Keratinocyte (primary cell): ENCODE measurements at places on chromosomes 16 and 17. TPM values are rescaled to one million over a fixed set of nuclear protein-coding genes. Genes with fewer than 3 reads are reported as not detected.
A peak's percentile ranks its signal among the peaks of the same experiment; 100 is the strongest.

DNA sequence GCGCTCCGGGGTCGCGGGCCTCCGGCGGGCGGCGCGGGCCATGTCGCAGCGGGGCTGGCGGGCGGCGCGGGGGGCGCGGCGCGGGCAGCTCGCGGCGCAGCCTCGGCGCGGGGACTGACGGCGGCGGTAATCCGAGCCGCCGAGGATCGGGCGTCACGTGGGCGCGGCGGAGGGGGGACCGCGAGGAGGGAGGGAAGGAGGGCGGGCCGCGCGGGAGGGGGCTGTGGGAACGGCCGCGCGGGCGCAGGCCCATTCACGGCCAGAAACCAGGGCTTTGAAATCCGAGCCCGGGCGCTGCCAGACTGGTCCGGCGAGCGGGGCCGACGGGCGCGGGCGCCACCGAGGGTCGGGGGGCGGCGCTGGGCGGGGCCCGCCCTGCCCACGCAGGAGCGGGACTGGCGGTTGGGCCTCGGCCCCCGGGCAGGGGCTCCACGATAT lies at the start of gene MTSS2:
Gene MTSS2, minus strand, starts transcription at position 116 of the 438 bp plus-strand sequence. CDS start 262 bp downstream, outside the sequence.
- H3K36me3 ChIP-seq, result peaks cover 2% of the 10 kb centered on the region
- H3K4me1 ChIP-seq, result peaks cover 54% of the 10 kb centered on the region
- peak within 1 kb of the TSS; percentile 74 for H3K4me3 ChIP-seq
- no peaks in the 10 kb centered on the region for H3K27me3 ChIP-seq

DNA sequence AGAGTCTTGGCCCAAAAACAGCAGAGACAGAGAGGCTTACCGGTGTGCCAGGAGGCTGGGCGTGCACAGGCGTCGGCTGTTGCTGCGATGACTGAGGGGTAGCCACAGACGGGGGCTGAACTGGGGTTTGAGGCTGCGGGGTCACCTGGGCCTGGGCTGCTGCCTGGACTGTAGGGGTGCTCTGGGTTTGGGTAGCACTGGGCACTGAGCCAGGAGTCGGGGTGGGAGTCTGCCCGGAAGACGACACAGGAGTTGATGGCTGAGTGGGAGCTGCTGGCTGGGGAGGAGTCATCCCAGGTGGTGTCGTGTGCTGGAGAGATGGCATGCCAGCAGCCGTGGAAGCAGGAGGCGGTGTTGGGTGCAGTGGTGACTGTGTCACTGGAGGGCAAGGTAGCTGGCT lies 53.2 kb upstream of the TRAP1 start:
- no peaks in the 10 kb centered on the region for H3K4me1 ChIP-seq
- DNase-seq, result no peak
- no peak overlapping the region for H3K27ac ChIP-seq
- no peaks in the 10 kb centered on the region for H3K27me3 ChIP-seq
- H3K36me3 ChIP-seq, result peaks cover 35% of the 10 kb centered on the region

GRCh38 chr16:83666449-83666848 lies 141.3 kb upstream of the HSBP1 start:
- no peaks in the 10 kb centered on the region for H3K36me3 ChIP-seq
- H3K27ac ChIP-seq, result no peak overlapping the region
- no peak for DNase-seq

GRCh38 chr17:33012522-33013033 lies 20.9 kb downstream of the SPACA3 start:
- peak; percentile 46 for DNase-seq
- H3K27ac ChIP-seq, result no peak overlapping the region
- H3K27me3 ChIP-seq, result no peaks in the 10 kb centered on the region
- H3K4me1 ChIP-seq, result peaks cover 17% of the 10 kb centered on the region

GRCh38 chr16:66079671-66080334 lies 286.7 kb upstream of the CDH5 start:
- no peak overlapping the region for H3K4me3 ChIP-seq
- H3K27ac ChIP-seq, result no peak overlapping the region
- peaks cover 14% of the 10 kb centered on the region for H3K4me1 ChIP-seq
- H3K27me3 ChIP-seq, result no peaks in the 10 kb centered on the region
- DNase-seq, result no peak

DNA sequence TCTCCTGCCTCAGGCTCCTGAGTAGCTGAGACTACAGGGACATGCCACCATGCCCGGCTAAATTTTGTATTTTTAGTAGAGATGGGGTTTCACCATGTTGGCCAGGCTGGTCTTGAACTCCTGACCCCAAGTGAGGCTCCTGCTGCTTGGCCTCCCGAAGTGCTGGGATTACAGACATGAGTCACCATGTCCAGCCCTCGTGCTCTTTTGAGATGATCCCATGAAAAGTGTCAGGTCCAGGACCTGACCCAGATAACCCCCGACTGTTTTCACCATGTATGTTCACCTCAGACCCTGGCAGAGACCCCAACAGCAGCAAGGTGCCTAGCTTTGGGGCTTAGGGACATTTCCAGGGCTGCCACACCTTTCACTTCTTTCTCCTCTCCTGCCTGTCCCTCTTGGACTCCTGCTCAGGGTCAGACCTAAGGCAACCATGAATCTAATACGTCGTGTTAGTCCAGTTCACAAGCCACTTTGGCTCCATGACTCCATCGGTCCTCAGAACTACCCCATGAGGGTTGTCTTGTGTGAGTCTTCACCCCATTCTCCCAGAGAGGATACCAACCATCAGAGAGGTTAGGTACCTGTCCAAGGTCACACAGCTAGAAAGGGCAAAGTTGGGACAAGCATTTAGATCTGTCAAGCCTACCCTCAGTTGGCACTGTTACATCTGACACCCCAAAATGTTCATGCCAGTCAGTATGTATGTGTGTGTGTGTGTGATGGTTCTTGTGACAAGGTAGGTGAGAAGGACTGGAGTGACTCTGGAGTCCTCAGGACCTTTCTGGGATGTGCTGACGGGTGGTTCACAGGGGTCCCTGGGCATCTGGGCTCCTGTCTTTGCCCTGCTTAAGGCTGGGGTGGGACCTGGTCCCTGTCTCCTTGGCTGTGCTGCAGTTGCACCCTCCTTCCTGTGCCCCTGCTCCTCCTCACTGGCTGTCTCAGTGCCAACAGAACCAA lies 23.1 kb upstream of the MAP3K14 start:
- H3K27me3 ChIP-seq, result no peaks in the 10 kb centered on the region
- H3K27ac ChIP-seq, result no peak overlapping the region
- no peaks in the 10 kb centered on the region for H3K36me3 ChIP-seq
- H3K4me3 ChIP-seq, result no peak overlapping the region
- no peak for DNase-seq

DNA sequence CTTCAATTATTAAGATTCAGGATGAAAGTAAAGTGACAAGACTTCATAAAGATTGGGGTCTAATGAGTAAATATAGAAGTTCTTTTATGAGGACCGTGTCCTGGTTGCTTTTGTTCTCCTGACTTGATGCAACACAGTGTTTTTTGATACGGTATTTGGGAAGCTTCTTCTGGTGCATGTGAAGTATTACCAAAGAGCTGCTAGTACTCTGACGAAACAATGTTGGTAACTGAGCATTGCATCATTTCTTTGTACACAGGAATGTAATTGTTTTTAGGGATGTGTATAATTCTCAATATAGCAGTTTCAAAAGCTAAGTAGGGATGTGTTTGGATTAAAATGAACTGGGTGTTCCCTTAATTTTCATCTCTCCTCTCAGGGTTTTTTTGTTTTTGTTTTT lies 15.9 kb downstream of the KPNB1 start:
- H3K36me3 ChIP-seq, result peaks cover 72% of the 10 kb centered on the region
- no peak overlapping the region for H3K4me3 ChIP-seq
- H3K27ac ChIP-seq, result no peak overlapping the region
- no peaks in the 10 kb centered on the region for H3K4me1 ChIP-seq

- no peak overlapping the region for H3K27ac ChIP-seq
- peaks cover 21% of the 10 kb centered on the region for H3K36me3 ChIP-seq
- DNase-seq, result no peak
- H3K4me1 ChIP-seq, result peaks cover 36% of the 10 kb centered on the region
- no peaks in the 10 kb centered on the region for H3K27me3 ChIP-seq
Observed at GRCh38 chr17:81863833-81864768, 3.8 kb upstream of the P4HB start.

GRCh38 chr17:30208214-30208613 lies 27.3 kb downstream of the SLC6A4 start:
- no peak overlapping the region for H3K27ac ChIP-seq
- no peak overlapping the region for H3K4me3 ChIP-seq
- H3K36me3 ChIP-seq, result no peaks in the 10 kb centered on the region
- peaks cover 49% of the 10 kb centered on the region for H3K27me3 ChIP-seq

DNA sequence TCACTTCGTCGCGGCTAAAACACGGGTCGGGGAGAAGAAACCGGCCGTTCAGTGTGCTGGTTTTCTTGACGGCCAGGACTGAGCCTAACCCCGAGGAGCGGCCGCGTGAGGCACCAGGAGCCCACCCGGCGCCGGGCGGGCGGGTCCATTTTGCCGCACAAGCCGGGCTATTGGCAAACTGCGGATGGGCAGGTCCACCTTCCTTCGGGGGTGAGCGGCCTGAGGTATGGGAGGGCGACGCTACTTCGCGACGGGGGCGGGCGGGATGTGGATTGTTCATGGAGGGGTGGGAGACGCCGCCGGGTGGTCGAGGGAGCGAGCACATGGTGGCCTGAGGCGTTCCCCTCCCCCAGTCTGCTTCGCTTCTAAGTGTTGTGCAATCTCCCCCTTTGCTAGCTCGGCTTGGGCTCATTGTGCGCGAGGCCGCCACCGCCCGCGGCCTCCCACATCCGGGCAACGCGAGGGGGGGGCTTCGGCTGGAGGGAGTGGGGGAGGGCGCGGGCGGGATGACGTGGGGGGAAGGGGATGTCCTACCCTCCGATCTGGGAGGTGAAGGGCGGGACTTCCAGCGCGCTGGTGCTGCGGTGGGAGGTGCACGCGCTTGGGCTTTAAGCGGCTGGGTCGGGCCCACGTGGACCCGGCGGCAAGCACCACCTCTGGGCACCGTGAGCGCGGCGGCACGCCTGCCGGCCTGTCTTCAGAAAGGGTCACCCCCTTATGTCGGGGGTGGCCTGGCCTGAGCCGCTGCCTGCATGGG lies 5.9 kb upstream of the CD68 start:
- peak overlapping the region; percentile 93 for H3K27ac ChIP-seq
- peaks cover 33% of the 10 kb centered on the region for H3K4me1 ChIP-seq
- no peak for DNase-seq
- peaks cover 64% of the 10 kb centered on the region for H3K36me3 ChIP-seq
- H3K4me3 ChIP-seq, result peak overlapping the region; percentile 91

GRCh38 chr17:75854101-75854748 lies 910 bp downstream of the WBP2 start:
- peak overlapping the region; percentile 88 for H3K27ac ChIP-seq
- no peaks in the 10 kb centered on the region for H3K27me3 ChIP-seq
- peak overlapping the region; percentile 89 for H3K4me3 ChIP-seq
- peaks cover 17% of the 10 kb centered on the region for H3K36me3 ChIP-seq
- DNase-seq, result no peak
- peaks cover 22% of the 10 kb centered on the region for H3K4me1 ChIP-seq

DNA sequence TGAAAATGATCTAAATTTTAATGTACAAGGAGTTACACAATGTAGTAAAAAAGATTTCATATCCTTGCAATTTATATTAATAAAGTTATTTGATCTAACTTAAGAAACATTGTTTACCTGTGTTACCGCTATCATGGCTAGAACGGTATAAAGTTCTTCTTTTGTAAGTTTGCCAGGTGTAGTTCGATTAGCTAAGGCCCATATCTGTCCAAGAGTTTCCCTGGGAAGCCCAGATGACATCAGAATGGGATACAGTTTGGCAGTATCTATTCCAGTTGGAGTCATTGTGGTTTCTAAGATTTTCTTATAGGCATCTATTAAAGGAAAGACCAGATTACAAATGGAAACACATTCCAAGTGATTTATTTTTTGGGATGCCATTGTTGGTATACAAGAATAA lies 37.5 kb downstream of the SYNRG start:
- H3K27me3 ChIP-seq, result no peaks in the 10 kb centered on the region
- DNase-seq, result no peak
- no peaks in the 10 kb centered on the region for H3K4me1 ChIP-seq
- H3K27ac ChIP-seq, result no peak overlapping the region
- peaks cover 15% of the 10 kb centered on the region for H3K36me3 ChIP-seq

DNA sequence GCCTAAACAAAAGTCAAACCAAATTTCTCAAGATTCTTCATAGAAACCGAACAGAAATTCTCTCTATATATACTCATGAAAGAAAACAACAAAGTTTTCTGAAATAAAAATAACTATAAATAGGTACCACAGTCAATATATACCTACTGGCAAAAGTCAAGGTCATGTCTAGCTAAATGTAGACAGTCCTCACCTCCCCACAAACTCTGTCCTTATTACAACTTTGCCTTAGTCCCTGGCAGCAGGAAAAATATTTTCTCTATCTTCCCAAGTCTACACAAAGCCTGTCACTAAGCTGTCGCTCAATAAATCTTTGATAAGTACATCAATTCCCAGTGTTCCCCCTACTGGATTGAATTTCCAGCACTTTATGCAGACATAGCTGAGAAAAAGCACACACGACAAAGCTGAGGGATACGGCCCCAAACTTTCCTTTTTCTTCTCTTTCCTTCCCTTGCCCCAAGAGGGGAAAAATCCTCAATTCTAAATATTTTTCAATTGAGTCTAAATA lies 2.7 kb downstream of the CFAP20 start:
- H3K4me3 ChIP-seq, result no peak overlapping the region
- H3K27me3 ChIP-seq, result no peaks in the 10 kb centered on the region
- peaks cover 43% of the 10 kb centered on the region for H3K4me1 ChIP-seq
- no peak for DNase-seq

GRCh38 chr16:72187551-72187950 lies 15.6 kb upstream of the PMFBP1 start:
- no peaks in the 10 kb centered on the region for H3K36me3 ChIP-seq
- H3K4me1 ChIP-seq, result no peaks in the 10 kb centered on the region
- H3K27ac ChIP-seq, result no peak overlapping the region
- no peak overlapping the region for H3K4me3 ChIP-seq
- H3K27me3 ChIP-seq, result no peaks in the 10 kb centered on the region

DNA sequence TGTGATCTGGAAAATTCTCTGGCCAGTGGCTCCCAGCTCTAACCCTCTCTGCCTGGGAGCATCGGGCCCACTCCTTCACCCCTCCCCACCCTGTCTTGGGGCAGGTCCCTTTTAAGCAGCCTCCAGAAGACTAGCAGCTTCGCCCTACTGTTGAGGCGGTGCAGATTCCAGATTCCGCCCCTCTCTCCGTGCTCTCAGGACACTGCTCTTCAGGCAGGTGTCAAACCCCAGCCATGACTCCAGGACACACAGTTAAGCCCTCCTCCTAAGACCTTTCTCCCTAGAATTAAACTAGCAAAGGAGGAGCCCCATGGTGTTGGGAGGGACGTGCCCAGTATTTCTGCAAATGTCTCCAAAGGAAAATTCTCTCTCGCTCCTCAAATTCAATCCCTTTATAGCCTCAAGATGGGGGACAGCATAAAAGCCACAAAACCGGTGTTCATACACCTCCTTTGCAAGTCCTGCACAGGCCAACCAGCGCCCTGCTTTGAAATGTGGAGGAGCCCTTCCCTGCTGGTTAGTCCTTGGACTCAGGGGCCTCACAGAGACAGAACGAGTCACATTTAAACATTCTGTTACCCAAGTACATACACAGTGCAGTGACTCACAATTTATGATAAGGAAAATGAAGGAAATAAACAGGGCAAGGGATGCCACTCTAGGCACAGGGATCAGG lies 7.2 kb downstream of the LPO start:
- H3K36me3 ChIP-seq, result no peaks in the 10 kb centered on the region
- H3K27ac ChIP-seq, result no peak overlapping the region
- DNase-seq, result no peak
- H3K4me1 ChIP-seq, result peaks cover 5% of the 10 kb centered on the region

Gene NPIPB12
- 9.0 to 18.6 TPM (median 11.1 TPM) in 3 replicates for polyA plus RNA-seq

Gene ITGAX
- polyA plus RNA-seq, result 0.03 to 0.11 TPM (median 0.04 TPM) in 3 replicates

Gene KRTAP9-2
- not detected in 3 replicates for polyA plus RNA-seq

Gene NEUROD2
- not detected in 3 replicates for polyA plus RNA-seq

Gene METTL23
- 32.3 to 48.3 TPM (median 37.6 TPM) in 3 replicates for polyA plus RNA-seq

Gene COX6A2
- not detected in 3 replicates for polyA plus RNA-seq

Gene ACACA
- 66.7 to 85.8 TPM (median 82.2 TPM) in 3 replicates for polyA plus RNA-seq

Gene MSLN
- polyA plus RNA-seq, result 8.5 to 12.7 TPM (median 11.7 TPM) in 3 replicates

Gene RPGRIP1L
- 7.8 to 11.6 TPM (median 7.9 TPM) in 3 replicates for polyA plus RNA-seq

Gene C16orf95
- 0.71 to 1.5 TPM (median 1.4 TPM) in 3 replicates for polyA plus RNA-seq
